ENCODE measurements at places on chromosomes 13 and 19.

- no peak for DNase-seq
Measured at GRCh38 chr13:25752957-25753551, 298.8 kb downstream of the SHISA2 start.

GRCh38 chr13:29472332-29472961, 123.0 kb downstream of the SLC7A1 start:
- DNase-seq, result peak; percentile 41

GRCh38 chr13:112958127-112958989, 10.7 kb upstream of the MCF2L start:
- no peak for DNase-seq

DNA sequence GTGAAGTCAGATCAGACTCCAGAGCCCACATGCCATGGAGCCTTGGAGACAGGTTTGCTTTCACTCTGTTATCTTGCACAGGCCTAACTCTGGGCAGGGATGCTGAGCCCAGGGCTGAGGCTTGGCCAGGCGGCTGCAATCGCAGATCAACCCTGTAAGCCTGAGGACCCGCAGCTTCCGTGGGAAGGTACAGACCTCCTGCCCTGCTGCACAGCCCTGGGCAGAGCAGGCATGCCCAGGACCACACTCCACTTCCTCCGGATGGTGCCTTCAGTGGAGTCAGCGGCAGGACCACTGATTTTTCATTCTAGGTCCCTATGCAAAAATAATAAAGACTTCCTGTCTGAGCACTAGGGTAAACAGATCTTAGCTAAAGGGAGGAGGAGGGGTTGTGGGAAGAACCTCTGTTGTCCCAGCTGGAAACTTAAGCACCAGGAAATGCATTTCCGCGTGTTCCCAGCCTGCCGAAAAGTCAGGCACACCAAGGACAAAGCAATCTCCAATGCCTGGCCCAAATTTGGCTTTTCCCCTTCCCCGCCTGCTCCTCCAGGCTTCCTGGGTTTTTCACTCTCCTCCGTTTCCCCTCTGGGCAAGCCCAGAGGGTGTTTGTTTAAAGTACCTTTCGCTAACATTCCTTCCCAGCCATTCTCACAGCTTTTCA, 87.3 kb downstream of the KCTD15 start:
- no peak for DNase-seq

DNA sequence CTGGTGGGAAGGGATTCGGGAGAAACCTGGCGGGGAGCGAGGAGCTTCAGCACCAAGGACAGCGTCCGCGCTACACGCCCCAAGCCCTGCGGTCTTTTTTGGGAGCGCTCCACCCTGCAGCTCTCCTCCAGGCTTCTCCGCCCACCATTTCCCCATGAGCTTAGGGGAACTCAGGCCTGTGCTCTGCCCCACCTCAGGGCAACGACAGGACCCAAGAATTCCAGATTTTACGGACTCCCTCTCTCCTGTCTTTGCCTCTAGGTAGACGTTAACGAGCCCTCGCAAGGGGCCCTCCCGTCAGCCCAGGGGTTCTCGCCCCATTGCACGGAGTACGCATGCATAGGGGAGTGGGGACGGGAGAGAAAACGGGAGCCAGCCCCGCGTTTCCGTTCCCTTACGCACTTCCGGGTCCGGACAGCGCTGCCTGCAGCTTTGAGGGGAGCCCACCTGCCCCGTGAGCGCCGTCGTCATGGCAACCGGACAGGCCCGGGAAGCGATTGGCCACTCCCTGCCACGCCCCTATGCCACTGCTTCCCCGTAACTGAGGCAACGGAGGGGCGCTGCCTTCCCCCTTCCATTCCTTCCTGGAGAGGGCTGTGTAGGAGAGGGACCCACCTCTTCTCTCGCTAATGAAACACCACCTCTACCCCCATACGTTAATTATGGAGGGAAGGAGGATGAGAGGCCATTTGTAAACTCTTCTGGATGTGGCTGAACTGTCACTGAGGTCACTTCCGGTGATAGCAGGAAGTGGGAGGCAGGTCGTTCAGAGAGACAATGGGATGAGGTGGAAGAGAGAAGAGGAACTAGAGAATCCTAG, 20.8 kb downstream of the NOVA2 start:
- DNase-seq, result peak; percentile 10

DNA sequence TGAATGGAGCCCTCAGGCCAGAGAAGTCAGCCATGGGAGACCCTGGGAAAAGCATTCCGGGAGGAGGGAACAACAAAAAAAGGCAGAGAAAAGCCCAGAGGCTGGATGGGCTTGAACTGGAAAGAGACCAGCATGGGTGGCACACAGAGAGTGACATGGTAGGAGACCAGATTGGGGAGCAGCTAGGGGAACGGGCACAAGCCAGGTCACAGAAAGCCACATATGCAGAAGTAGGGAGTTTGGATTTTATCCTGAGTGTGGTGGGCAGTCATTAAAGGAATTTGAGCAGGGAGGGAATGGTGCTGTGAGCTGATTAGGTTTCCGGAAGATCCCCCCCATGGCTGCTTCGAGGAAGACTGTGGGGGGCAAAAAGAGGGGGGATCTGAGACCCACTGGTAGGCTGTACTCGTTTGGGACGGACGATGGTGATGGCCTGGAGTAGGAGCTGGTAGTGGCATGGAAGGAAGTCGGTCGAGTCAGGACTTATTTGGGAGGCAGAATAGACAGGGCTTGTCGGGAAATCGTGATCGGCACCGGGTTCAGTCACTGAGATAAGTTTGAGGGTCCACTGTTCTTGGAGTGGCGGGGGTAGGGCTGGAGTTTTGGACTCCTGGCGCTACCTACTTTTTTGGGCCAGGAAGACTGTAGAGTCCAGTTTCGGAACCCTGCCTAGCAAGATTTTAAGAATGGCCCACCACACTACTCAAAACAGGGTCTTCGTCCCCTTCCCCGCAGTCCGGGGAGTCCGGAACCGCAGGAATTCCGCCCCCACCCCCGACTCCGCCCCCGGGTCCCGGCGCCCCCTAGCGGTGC, 949 bp downstream of the SERTAD1 start:
- no peak for DNase-seq

DNA sequence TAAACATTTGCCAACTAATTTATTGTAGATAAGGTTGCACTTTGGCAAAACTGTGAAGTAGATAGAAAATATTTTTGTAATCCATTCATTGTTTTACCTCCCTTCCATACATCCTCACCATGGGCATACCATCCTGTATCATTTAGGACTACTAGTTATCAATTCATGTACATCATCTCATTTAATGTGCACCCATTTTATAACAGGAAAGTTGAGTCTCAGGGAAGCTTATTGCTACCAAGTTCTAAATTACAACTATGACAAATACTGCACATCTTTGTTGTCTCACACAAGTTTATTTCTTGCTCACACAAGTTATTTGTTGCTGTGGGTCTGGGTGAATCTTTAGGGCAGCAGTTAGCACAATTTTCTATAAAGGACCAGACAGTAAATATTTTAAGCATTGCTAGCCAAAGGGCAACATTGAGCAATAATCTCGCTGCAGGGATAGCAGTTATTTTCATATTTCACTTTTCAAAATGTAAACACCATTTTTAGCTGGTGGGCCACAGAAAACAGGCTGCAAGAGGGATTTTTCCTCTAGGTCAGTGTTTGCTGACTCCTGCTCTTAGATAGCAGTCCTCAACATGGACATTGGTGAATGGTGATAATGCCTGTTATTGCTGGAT, 276.5 kb downstream of the GPC6 start:
- DNase-seq, result no peak
